ENCODE measurements at places on chromosomes 4 and X.

- DNase-seq = no peak
Observed at GRCh38 chr4:36574816-36575215, 293.4 kb downstream of the DTHD1 start.

- DNase-seq = no peak
Observed at GRCh38 chrX:102711872-102712215, 404 bp upstream of the GPRASP2 start.

GRCh38 chr4:96703265-96703664 lies 863.4 kb downstream of the PDHA2 start:
- DNase-seq = no peak

- DNase-seq = no peak
Observed at GRCh38 chrX:110146521-110146920, 143.6 kb downstream of the TMEM164 start.

GRCh38 chrX:120824021-120824420 lies 51.6 kb downstream of the CT47B1 start:
- no peak for DNase-seq

GRCh38 chr4:110515676-110516075 lies 39.7 kb downstream of the ENPEP start:
- DNase-seq = no peak

GRCh38 chr4:126661194-126661593 lies 971.6 kb upstream of the INTU start:
- DNase-seq = no peak

Data from cortex of kidney (tissue), 1 donor.